ENCODE measurements at places on chromosomes 11 and 22. TPM values are rescaled to one million over a fixed set of nuclear protein-coding genes. Genes with fewer than 3 reads are reported as not detected.

DNA sequence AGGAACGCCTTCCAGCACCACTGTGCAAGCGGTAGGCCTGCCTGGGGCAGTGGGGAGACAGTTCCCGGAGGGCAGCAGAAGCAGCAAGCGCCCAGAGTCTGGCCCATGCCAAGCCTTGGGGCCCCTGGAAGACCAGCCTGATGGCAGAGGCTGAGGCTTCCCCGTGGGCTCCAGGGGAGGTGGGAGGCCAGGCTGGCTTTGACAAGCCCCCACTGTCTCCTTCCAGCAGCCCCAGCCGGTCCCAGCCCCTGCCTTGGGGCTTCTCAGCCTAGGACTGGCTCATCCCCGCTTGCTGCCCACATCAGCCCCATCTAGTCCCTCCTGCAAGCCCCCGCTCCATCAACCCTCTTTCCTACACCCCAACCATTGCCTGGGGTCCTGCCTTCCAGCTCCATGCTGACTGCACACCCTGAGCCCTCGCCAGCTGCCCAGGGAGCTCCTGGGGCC, 46.7 kb downstream of the IGF2 start:
- peak; percentile 31 for DNase-seq

DNA sequence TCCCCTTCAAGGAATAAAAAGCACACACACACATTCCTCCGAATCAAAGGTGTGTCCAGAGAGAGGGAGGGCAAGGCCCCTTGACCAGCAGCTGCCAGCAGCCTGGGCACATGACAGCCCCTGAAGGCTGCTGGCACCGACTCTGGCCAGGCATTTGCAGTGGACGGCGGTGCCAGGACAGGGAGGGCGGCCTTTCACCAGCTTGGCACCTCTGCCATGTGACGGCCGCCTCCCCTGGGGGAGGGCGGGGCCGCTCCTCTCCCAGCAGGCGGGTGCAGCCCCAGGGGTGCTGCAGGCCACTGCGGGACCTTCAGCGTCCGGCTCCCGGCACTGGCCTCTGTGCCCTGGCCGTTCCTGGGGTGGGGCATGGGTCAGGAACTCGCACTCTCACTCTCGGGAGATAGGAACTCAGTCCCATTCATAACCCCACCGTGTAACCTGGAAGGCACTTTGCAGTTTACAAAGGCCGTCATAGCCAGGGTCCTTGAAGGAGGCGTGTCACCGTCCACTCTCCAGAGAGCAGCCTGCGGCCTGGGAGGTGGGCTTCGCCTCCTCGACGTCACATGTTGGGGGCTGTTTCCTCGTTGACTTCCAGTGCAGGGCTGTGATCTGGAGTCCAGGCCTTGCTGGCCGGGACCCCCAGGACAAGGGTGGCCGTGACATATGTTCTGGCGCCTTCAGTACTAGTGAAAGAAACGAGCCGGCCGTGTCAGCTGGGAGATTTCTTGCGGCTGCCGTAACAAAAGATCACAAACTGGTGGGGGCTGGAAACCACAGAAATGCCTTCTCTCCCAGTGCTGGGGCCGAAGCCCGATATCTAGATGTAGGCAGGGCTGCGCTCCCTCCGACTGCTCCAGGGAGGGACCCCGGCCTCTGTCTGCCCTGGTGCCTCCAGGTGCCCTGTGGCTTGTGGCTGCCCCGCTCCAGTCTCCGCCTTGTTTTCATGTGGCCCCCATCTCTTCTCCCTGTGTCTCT, 39.9 kb upstream of the SMIM38 start:
- DNase-seq = no peak

DNA sequence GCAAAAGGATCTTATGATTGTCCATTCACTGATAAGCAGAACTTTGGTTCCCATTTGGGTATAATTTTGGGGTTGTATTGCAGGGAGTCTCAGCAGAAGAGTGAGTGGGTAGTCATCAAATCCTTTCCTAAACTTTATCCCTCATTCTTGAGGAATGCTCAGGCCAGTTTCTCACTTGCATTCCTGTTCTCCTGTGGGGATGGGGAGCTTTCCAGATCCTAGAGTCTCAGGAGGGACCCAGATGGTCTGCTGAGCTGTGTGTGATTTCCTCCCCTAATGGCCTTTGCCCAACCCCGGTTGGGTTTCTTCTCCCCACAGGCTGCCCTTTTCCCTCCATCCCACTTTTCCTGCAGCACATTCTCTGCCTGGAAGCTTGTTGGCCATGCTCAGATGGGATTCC, 79.9 kb downstream of the MIAT start:
- DNase-seq = no peak

- no peak for DNase-seq
Measured at GRCh38 chr22:27262361-27262760, 539.2 kb downstream of the MN1 start.

- no peak for DNase-seq
Measured at GRCh38 chr11:86144846-86145245, 76.0 kb upstream of the PICALM start.

GRCh38 chr11:133249065-133249464, 283.2 kb downstream of the OPCML start:
- no peak for DNase-seq

- no peak for DNase-seq
Measured at GRCh38 chr11:72812604-72812966, 1.6 kb upstream of the ATG16L2 start.

GRCh38 chr11:34707462-34707840, 86.6 kb downstream of the EHF start:
- no peak for DNase-seq

DNA sequence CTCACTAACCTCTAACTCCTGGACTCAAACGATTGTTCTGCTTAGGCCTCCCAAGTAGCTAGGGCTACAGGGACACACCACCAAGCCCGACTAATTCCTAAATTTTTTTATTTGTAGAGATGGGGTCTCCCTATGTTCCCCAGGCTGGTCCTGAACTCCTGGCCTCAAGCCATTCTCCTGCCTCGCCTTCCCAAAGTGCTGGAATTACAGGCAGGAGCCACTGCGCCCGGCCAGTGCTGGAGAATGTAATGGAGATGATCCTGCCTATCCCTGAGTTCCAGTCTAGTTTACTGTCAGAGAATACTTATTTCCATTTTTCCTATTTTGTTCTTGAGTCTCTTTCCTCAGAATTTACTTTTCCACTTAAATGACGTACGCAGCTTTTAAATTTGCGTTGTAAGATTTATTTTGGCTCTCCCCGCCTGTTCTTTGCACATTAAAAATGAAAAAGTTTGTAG, at the start of gene CHEK1:
TSS of gene CHEK1 (plus strand) at position 408 of the 458 bp plus-strand sequence. CDS start 1,606 bp downstream, outside the sequence.
- DNase-seq = peak; percentile 12

GRCh38 chr22:37643225-37643847, 3.9 kb downstream of the SH3BP1 start:
- DNase-seq = peak; percentile 96

DNA sequence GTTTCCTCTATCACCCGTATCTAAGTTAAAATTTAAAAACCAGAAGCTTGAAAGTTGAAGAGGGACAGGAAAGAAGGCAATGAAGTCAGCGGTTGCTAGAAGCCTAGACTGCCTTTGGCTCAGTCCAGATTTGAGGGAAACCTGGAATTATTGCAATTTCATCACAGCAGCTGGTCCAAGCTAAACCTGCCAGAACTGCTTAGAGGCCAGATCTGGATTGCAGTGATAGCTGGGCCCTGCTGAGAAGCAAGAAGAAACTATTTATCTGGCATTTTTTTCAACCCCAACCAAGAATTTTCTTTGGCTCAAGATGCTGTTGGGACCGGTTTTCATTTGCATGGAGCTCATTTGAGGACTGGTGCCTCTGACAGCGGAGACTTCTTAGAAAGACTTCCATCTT, 121.5 kb upstream of the TEAD1 start:
- no peak for DNase-seq

GRCh38 chr11:62487738-62488551, 58.7 kb downstream of the AHNAK start:
- DNase-seq = no peak

- DNase-seq = peak; percentile 62
Measured at GRCh38 chr11:59756845-59757244, 1.7 kb downstream of the STX3 start.

DNA sequence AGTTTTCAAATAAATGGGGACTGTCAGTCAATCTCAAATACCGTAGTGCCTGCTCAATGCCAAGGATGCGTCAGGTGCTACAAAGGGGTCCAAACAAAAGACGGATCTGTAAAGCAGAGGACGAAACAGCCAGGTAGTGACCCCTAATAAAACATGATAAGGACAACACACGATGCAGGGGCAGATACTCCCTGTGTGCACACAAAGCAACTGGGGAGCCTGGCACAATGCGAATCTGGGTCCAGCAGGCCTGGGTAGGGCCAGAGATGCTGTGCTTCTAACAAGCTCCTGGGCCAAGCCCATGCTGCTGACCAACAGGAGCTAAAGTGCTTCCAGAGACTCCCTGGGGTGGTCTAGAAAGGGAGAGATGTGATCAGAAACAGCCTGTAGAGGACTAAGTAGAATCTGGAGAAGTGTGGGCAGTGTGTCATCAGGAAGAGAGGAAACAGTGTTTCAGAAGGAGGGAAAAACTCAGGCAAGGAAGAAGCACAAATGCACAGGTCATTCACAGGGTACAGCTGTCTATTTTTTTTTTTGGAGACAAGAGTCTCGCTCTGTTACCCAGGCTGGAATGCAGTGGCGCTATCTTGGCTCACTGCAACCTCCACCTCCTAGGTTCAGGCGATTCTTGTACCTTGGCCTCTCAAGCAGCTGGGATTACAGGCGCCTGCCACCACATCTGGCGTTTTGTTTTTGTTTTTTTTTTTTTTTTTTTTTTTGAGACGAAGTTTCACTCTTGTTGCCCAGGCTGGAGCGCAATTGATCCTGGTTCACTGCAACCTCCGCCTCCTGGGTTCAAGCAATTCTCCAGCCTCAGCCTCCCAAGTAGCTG, 74.5 kb downstream of the MICAL3 start:
- DNase-seq = no peak

DNA sequence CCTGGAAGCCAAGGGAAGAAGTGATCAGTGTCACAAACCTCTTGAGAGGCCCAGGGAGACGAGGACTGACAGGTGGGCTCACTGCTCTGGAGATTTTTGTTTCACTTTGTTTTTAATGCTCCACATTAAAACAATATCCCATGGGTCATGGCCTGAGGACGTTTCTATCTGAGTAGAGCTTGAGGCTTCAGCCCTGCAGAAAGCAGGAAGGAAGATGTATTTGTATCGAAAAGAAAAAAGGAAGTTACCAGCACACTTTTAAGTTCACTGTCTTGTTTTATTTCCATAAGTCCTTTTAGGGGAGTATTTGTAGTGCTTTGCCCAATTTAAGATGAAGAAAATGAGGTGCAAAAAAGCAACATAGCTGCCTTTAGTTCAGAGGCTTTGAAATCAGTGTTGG, 191.1 kb downstream of the GRIK4 start:
- no peak for DNase-seq

GRCh38 chr22:46815896-46816731, 53.7 kb downstream of the TBC1D22A start:
- no peak for DNase-seq

GRCh38 chr11:34727228-34727737, 106.4 kb downstream of the EHF start:
- DNase-seq = no peak

GRCh38 chr11:28209906-28210305, 101.7 kb downstream of the METTL15 start:
- no peak for DNase-seq

GRCh38 chr22:36814801-36815200, 2.0 kb downstream of the PVALB start:
- DNase-seq = no peak

DNA sequence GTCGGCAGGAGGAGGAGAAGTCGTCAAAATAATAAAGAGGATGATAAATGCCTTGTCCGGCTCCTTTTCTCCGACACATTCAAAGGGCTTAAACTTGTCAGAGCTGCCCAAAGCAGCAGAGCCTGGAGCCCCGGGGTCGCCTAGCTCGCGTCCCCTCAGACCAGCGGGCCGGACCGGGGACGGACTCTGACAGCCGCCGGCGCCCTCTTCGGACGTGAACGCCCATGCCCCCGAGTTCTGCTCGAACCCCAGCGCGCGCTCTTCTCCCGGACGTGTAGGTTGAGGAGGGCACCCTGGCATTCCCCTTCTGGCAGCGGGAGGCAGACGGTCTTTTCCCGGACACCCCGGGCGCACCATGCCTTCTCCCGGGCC, 999 bp downstream of the FGF3 start:
- DNase-seq = no peak

GRCh38 chr11:101917226-101917625, 904 bp upstream of the ANGPTL5 start:
- no peak for DNase-seq

DNA sequence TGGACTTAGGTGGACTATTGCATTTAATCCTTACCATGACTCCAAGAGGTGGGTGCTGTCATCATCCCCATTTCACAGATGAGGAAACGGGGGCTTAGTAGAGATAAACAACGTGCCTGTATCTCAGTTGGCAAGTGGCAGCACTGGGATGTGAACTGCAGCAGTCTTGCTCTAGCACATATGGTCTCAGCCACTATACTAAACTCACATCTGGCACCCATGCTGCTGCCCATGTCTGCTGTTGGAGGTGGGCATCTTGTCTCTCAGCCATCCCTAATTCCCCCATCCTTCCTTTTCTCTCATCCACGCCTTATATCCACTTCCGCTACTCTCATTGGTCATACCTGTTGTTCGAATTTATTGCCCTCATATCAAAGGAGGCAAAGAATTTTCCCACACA, 3.8 kb downstream of the PRG3 start:
- no peak for DNase-seq

- no peak for DNase-seq
Measured at GRCh38 chr22:48528221-48528915, 1299.3 kb downstream of the BRD1 start.

GRCh38 chr11:65100674-65101350, 4.8 kb downstream of the VPS51 start:
- no peak for DNase-seq

GRCh38 chr11:898540-899190, 11.9 kb downstream of the CHID1 start:
- no peak for DNase-seq

DNA sequence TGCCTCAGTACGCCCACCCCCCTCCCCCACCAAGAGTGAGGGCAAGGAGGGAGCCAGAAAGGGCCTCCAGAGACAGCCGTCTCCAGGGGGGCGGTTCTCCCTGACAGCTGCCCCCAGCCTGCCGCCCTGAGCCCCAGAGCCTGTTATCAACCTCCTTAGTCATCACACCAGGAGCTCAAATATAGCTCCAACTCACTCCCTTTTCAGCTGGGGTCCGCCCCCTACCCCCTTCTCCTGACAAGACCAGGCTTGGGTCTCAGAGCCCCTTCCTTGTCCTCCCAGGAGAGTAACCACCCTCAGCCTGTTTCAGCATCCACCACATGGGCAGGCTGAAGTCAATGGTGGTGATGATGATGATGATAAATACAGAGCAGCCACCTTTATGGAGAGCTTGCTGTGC, 2.5 kb upstream of the INPP5J start:
- no peak for DNase-seq

EXPH5 gene
- 26.1 TPM for total RNA-seq

LINC01488 gene
- not detected for total RNA-seq

ME3 gene
- total RNA-seq = 29.3 TPM

SCUBE1 gene
- 3.8 TPM for total RNA-seq

SMIM35 gene
- total RNA-seq = not detected

DCHS1 gene
- 6.0 TPM for total RNA-seq

GSTT2B gene
- 2.0 TPM for total RNA-seq

MAPK8IP1 gene
- 1.6 TPM for total RNA-seq

DDTL gene
- 4.0 TPM for total RNA-seq

DRD4 gene
- total RNA-seq = 2.4 TPM

Data from mucosa of descending colon (tissue), 3 donors.